ENCODE measurements at places on chromosomes 5 and 9.

DNA sequence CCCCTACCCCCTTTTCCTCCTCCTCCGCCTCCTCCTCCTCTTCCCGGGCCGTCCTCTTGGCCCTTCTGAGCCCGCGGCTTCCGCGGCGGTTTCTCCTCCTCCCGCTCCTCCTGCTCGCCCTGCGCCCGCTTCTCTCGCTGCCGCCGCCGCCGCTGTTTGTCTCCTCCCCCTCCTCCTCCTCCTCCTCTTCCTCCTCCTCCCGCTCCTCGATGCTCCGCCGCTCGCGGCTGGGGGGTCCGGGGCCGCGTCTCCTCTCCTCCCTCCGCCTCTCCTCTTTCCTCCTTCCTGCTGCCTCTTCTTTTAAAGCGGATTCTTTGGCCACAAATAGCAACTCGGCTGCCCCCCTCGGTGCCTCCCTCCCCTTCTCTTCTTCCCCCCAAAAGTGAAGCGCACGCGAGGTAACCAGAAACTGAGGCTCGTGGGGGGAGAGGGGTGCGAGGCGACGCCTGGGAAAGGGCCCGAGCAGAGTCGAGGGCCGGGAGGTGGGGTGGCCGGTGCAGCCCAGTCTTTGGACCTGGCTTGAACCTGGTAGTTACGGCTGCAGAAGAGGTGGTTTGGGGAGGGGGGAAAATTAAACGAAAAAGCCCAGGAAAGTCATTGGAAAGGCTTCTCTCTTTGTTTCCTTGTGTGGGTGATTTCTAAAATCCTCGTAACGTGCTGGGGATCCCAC lies 1058.5 kb upstream of the DMAC1 start:
- peak; percentile 8 for DNase-seq

GRCh38 chr5:97383996-97384395 lies 200.9 kb upstream of the RIOK2 start:
- no peak for DNase-seq

- DNase-seq, result no peak
Observed at GRCh38 chr5:27048510-27048909, 10.1 kb upstream of the CDH9 start.

DNA sequence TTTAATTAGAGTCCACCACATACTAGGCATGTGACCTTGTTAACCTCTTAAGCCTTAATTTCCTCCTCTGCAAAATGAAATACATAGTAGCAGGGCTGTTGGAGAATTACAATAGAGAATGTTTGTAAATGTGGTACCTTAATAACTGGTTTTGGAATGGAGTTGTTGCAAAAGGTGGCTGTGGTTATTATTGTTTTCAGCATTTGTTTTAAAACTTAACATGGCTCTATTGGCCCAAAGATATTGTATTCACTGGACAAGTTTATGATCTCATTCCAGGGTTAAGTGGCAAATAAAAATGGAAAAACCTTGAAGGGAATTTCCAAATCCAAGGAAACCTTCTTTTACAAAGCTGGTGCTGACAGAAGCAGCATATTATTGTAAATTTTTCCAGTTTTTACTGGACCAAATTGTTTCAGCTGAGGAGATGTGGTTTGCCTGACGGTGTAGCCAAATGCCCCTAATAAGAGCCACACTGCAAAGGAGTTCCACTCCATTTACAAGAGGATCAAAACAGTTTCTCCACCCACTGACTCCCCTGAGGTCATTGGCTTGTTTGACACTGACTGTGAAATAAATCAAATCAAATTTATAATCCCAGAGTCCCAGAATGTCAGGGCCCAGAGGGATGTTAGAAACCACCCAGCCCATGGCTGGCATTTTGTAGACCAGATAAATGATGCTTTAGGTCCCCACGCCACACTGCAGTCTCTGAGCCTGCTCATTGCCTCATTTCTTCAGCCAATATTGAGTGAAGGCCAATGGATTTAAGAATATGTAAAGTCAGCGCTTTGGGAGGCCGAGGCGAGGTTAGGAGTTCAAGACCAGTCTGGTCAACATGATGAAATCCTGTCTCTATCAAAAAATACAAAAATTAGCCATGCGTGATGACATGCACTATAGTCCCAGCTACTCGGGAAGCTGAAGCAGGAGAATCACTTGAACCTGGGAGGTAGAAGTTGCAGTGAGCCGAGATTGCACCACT lies 45.2 kb downstream of the ADRA1B start:
- no peak for DNase-seq

- no peak for DNase-seq
Observed at GRCh38 chr9:14907360-14907685, 2.9 kb downstream of the FREM1 start.

Data from stimulated activated CD4-positive, alpha-beta T cell treated with anti-CD3 and anti-CD28 coated beads, Interleukin-1b, Interleukin-23, amount 100 ng/mL, for 48 hours (primary cell).